ENCODE measurements at places on chromosomes 6 and 20. TPM values are rescaled to one million over a fixed set of nuclear protein-coding genes. Genes with fewer than 3 reads are reported as not detected.

Gene EDN1
- not detected for total RNA-seq

DNA sequence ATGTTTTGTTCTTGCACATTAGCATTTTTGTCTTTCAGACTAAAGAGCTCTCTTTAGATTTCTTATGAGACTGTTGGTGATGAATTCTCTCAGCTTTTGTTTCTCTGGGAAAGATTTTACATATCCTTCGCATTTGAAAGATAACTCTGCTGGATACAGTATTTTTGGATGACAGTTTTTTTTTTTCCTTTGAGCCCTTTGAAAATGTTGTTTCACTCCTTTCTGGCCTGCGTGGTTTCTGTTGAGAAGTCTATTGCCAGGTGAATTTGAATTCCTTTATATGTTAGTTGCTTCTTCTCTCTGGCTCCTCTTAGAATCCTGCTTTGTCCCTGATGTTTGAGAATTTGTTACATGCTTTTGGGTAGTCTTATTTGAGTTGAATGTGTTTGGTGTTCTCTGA lies 22.2 kb upstream of the KIAA1586 start:
- no peak for DNase-seq

Gene HLA-DOB
- total RNA-seq, result 0.28 TPM

DNA sequence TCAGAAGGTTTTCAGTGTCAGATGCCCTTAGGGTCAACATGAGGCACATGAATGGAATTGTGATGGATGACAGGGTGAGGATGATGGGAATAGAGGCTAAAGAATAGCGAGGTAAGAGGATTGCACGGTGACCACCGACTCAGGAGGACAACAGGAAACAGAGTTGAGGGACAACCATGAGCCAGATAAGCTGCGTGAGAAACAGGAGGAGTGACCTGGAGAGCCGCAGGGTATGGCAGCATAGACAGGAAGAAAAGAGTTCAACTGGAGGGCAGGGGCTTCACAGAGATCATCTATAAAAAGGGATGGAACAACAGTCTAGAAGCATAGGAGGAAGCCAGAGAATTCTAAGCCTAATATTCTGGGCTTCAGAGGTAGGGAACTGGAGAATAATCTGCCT lies 84.7 kb upstream of the ENPP5 start:
- no peak for DNase-seq

Gene C6orf47
- total RNA-seq, result 23.5 TPM

Gene ENPP5
- 0.68 TPM for total RNA-seq

- DNase-seq, result no peak
These were observed 36.5 kb downstream of the PLCG1 start for GRCh38 chr20:41173791-41174341.

DNA sequence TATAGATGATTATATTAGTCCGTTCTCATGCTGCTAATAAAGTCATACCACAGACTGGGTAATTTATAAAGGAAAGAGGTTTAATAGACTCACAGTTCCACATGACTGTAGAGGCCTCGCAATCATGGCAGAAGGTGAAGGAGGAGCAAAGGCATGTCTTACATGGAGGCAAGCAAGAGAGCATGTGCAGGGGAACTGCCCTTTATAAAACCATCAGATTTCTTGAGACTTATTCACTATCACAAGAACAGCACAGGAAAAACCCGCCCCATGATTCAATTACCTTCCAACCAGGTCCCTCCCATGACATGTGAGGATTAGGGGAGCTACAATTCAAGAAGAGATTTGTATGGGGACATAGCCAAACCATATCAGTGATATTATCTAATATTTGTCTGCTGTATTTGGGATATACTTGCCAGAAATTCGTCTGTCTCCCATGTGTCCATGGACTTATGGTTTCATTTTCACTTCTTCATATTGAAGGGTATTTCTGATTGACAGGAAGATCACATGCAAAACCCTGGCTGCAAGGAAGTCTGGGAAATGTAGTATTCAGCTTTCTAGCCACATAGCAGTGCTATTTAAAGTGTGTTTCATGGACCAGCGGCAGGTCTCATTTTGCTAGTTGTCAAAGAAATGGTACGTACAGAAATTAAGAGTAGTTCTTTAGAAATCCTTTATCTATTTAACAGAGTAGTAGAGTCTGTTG lies 50.5 kb upstream of the PAK5 start:
- DNase-seq, result no peak

- DNase-seq, result no peak
These were observed 23.0 kb downstream of the RAB23 start for GRCh38 chr6:57198926-57199636.

DNA sequence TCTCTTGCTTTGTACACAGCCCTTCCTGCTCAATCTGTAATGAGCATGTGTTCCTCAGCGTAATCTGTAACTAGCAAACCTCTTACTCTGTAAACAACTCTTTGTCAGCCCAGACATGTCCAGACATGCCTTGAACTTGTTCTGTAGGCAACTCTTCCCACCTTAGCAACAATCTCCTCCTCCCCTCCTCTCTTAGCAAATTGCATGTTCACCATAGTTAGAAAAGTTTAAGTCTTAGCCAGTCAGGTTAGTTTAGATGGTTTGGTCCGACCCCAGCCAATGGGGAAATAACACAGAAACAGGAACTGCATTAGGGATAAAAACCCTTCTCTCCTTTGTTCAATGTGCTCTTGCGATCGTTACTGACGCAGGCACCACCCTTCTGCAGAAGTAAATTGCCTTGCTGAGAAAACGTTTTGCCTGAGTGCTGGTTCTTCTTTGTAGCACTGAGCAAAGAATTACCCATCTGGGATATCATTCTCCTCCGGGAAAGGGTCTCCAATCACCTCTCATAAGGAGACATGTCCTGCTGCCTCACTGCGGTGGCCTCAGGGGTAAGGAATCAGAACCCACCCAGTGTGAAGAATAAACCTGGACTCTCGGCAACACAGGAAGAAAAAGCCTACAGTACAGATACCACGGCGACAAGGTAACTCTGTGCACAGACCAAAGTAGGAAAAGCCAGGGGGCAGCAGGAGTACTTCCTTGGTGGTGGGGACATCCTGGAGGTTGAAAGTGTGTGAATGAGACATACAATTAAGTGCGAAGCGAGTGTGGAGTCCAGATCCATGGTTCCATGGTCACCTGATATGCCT lies 26.2 kb downstream of the PLN start:
- DNase-seq, result no peak

GRCh38 chr6:157651731-157652490 lies 171.1 kb upstream of the SNX9 start:
- no peak for DNase-seq

- no peak for DNase-seq
These were observed 425.1 kb downstream of the FOXA2 start for GRCh38 chr20:22159276-22159675.

DNA sequence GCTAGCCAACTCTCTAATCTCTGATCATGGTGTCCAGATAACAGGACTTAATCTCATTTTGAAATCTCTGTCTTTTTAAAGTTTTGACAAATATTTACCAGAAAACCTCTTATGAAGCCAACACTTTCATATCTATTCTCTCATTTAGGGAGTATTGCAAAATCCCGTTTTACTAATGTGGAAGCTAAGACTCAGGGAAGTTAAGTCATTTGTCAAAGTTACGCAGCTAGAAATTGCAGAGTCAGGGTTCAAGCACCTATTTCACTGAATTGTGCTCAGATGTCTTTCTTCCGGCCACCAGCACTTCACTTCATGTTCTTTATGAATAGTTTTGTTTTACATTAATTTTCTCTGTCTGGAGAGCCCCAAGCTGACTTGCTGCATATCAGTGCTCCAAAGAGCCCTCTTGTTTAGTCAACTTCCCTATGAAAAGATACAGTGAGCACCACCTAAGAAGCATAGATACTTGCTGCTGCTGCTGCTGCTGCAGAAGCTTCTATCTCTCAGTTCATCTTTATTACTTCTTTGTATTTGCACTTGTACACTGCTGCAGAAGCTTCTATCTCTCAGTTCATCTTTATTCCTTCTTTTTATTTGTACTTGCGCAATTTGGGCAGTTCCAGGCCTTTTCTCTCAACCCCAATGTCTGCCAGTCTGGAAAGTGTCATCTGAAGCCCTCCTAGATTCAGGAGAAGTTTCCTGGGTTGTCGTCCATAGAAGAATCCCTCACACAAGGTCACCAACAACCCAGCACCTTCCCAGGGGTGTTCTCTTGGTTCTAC lies 329.7 kb downstream of the MAFB start:
- DNase-seq, result no peak

All from neural crest cell (in vitro differentiated cells).